Urinary bladder (tissue), 4 donors: ENCODE measurements at places on chromosomes 2 and 18.

GRCh38 chr2:18312818-18313217 is 247.6 kb downstream of the RDH14 start:
- no peak for DNase-seq

DNA sequence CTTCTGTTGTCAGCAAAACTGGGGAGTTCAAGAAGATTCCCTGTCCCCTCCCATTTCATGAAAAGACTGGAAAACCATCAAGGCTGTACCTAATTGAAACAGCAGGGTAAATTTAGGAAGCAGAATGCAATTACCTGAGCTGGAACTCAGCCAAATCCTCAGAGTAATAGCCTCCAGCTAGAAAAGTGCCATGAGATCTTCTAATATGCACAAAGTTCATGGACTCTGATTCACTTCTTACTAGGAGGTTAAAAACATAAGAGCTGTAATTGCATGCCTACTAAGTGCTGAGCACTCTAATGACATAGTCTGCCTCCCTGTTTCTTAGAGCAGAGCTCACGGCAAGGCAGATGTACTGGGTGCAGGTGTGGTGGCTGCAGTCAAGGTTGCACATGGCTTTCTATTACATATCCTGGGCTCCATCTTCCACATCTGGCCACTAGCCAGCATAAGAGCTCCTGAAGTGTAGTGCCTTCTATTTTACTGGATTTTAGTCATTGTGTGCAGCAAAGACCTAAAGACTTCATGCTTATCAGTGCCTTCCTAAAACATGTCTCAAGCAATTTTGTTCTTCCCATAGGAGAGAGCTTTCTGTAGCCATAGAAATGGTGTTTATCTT is 341.7 kb downstream of the PTPRM start:
- DNase-seq = no peak

GRCh38 chr2:177338177-177338721 is 54.3 kb upstream of the AGPS start:
- DNase-seq = no peak

- DNase-seq = no peak
These were observed 157.1 kb upstream of the LRRTM1 start for GRCh38 chr2:80461505-80462197.

- no peak for DNase-seq
These were observed 323.0 kb downstream of the FBXO15 start for GRCh38 chr18:73824671-73825070.

DNA sequence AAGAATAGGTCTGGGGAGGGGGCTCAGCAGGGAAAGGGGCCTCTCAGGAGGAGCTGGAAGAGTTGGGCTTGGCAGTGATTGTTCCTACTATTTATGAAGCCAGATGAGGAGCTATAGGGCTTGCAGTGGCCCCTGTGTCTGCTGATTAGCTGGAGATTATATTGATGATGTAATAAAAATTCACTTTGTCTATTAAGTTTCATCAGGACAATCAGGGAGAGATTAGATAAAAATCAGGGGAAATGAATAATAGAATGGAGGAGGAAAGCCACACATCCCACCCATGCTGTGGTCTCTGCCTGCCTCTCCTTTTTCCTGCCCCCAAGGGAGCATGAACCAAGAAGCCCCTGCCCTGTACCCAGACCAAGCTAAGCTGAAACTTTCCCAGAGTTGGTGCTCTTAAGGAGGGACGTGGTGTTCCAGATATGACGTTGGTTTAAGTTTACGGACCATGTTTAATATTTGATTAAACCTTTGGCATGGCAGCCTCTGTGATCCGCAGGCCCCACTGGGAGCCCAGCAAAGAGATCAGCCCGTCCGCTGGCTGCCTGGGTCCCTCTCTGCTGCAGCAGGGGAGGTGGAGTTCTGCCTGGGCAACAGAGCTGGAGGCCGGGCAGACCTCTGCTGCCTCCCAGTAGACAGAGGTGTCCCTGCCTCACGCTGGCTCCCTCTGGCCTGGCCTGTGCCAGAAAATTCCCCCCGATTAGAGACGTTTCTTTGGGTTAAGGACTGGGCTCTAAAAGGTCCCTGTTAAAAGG is 15.3 kb downstream of the CELF4 start:
- no peak for DNase-seq

GRCh38 chr2:131094463-131095281 is 1.4 kb upstream of the FAM168B start:
- no peak for DNase-seq

DNA sequence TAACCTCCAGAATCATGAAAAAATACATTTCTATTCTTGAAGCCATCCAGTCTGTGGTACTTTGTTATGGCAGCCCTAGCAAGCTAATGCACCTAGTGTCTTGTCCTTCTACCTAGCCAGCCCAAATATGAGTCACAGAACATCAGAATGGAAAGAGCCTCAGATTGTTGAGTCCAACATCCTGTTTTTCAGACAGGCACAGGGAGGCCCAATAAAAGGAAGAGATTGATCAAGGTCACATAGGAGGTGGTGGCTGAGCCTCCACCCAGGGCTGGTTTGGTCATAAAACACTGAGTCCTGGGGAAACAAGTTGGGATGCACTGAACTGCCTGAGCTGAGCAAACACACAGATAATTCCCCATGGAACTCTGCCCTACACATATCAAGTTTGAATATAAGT is 195.5 kb downstream of the TTC32 start:
- no peak for DNase-seq

- no peak for DNase-seq
These were observed 599.9 kb downstream of the TMEM182 start for GRCh38 chr2:103361712-103362111.

GRCh38 chr2:11753452-11753885 is 7.0 kb downstream of the LPIN1 start:
- DNase-seq = no peak

- no peak for DNase-seq
These were observed 52.0 kb upstream of the UBXN4 start for GRCh38 chr2:135689679-135690078.

- no peak for DNase-seq
These were observed 188.7 kb downstream of the FTCDNL1 start for GRCh38 chr2:199662255-199662654.

DNA sequence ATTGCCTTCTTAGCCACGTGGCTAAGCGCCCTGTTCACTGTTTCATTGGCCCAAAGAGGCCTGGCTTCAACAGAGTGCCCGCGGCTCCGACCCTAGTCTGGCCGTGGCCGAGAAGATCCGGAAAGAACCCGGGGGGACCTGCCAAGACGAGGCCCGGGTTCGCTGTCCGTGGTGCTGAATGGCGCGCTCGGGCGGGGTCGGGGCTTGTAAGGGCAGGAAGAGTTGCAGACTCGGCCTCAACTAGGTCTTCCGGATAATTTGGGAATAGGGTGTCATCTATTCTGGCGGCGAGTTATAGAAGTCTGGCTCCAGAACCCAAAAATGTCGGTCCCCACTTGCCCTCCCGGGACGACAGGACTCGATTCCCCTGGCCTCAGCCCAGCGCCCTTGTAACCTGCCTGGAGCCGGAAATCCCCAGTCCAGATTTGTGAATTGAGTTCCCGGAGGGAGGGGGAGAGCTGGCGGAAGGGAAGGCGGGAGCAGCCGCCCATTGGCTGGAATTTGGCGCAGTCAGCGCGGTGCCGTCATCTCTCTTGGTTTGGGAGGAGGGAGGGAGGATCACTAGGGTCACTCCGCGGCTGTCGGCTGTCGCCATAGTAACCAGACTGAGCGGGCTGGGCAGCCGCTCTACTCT is 3.5 kb downstream of the CDK5R2 start:
- DNase-seq = no peak

- DNase-seq = no peak
These were observed 814.6 kb downstream of the SLC4A3 start for GRCh38 chr2:220442012-220442411.

- no peak for DNase-seq
These were observed 130.8 kb upstream of the HS6ST1 start for GRCh38 chr2:128449226-128450061.

DNA sequence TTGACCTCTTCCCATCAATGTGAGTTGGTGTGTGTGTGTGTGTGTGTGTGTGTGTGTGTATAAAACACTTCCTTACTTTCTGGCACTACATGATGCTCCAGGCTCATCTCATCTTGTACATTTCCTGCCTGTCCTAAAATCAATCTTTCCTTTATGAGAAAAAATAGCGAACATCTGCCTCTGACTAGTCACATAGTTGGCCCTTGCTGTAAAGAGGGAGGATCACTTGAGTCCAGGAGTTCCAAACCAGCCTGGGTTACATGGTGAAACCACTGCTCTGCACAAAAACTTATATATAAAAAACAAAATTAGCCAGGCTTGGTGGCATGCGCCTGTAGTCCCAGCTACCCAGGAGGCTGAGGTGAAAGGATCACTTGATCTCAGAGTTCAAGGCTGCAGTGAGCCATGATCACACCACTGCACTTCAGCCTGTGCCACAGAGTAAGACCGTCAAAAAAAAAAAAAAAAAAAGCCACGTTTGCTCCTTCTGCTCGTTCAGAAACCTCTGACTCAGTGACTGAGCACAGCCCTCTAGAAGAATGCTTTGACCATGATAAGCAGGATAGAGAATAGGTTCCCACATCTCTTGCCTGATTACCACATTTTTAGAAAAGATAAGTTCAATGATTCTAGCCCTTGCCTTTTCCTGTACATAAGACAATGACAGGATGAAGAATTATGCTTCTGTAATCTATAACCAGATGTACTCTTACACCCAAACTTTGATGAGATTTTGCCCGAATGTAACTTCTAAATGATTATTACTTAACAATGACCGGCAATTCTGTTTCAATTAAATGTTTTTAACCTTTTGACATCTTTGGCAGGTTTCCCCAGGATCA is 45.2 kb upstream of the ST3GAL5 start:
- DNase-seq = no peak
